Pulmonary artery endothelial cell (primary cell): ENCODE measurements at places on chromosomes 5 and 9. TPM values are rescaled to one million over a fixed set of nuclear protein-coding genes. Genes with fewer than 3 reads are reported as not detected.

TMOD1 gene
- total RNA-seq, result 0.26 and 1.5 TPM in 2 replicates

SPINK4 gene
- not detected in 2 replicates for total RNA-seq

SNX24 gene
- total RNA-seq, result 8.7 and 12.7 TPM in 2 replicates

SLC6A3 gene
- total RNA-seq, result not detected in 2 replicates

- DNase-seq, result no peak
These were observed 13.6 kb upstream of the ARHGAP26 start for GRCh38 chr5:142756576-142756975.

DNA sequence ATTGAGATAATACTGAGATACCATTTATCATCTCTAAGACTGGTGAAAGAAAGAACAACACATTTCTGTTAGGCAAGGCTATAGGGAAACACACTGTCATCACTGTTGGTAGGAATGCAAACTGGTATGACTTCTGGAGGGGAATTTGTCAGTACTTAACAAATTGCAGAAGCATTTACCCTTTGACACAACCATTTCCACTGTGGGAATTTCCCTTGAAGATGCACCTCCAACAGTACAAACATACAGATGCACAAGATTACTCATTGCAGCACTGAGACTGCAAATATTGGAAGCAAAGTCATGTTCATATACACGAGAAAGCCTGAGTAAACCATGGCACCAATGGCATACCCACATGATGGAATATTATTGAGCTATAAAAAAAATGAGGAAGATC is 17.6 kb downstream of the GM2A start:
- peak; percentile 11 for DNase-seq
